ENCODE measurements at places on chromosomes 3 and 15. TPM values are rescaled to one million over a fixed set of nuclear protein-coding genes. Genes with fewer than 3 reads are reported as not detected.

FAM107A gene
- not detected for total RNA-seq

CDHR4 gene
- 0.32 TPM for total RNA-seq

DAPK2 gene
- 0.72 TPM for total RNA-seq

PAQR5 gene
- total RNA-seq, result not detected

DUSP7 gene
- 12.7 TPM for total RNA-seq

SLC15A2 gene
- 1.8 TPM for total RNA-seq

ZNF774 gene
- not detected for total RNA-seq

CXCR6 gene
- 23.7 TPM for total RNA-seq

PTX3 gene
- total RNA-seq, result 0.20 TPM

CRABP1 gene
- not detected for total RNA-seq

PCSK6 gene
- 1.1 TPM for total RNA-seq

ROPN1B gene
- total RNA-seq, result not detected

MKRN3 gene
- 2.8 TPM for total RNA-seq

TPRG1 gene
- 5.5 TPM for total RNA-seq

PIERCE2 gene
- not detected for total RNA-seq

GP5 gene
- total RNA-seq, result 1.4 TPM

ISLR2 gene
- not detected for total RNA-seq

CFAP20DC gene
- total RNA-seq, result 0.32 TPM

CYP8B1 gene
- not detected for total RNA-seq

IL5RA gene
- total RNA-seq, result 3.7 TPM

PLS1 gene
- 1.2 TPM for total RNA-seq

CYP11A1 gene
- not detected for total RNA-seq

LMOD3 gene
- total RNA-seq, result not detected

KNG1 gene
- total RNA-seq, result not detected

ZDHHC19 gene
- total RNA-seq, result not detected

TGM4 gene
- total RNA-seq, result not detected

CLRN1 gene
- not detected for total RNA-seq

BFSP2 gene
- 6.6 TPM for total RNA-seq

HRH1 gene
- total RNA-seq, result 0.15 TPM

PRSS50 gene
- total RNA-seq, result not detected

COL8A1 gene
- not detected for total RNA-seq

CLEC3B gene
- 0.99 TPM for total RNA-seq

CFAP161 gene
- total RNA-seq, result 0.49 TPM

VGLL3 gene
- total RNA-seq, result 0.05 TPM

SLC12A1 gene
- total RNA-seq, result not detected

CTXND1 gene
- not detected for total RNA-seq

TMEM39A gene
- 49.7 TPM for total RNA-seq

TTBK2 gene
- total RNA-seq, result 24.4 TPM

CFAP92 gene
- total RNA-seq, result not detected

HIGD2B gene
- not detected for total RNA-seq

GOLGA8G gene
- total RNA-seq, result not detected

ANKDD1A gene
- total RNA-seq, result 12.4 TPM

PLXNA1 gene
- total RNA-seq, result 12.6 TPM

GOLGA6A gene
- 0.20 TPM for total RNA-seq

FBLN2 gene
- total RNA-seq, result not detected

FBXW12 gene
- total RNA-seq, result not detected

GABRR3 gene
- not detected for total RNA-seq

CHRM5 gene
- not detected for total RNA-seq

CCR8 gene
- 87.2 TPM for total RNA-seq

UROC1 gene
- total RNA-seq, result not detected

SPINK8 gene
- total RNA-seq, result not detected

SAMD7 gene
- not detected for total RNA-seq

CCDC80 gene
- not detected for total RNA-seq

ARL14 gene
- total RNA-seq, result not detected

ARHGEF26 gene
- total RNA-seq, result not detected

TEX55 gene
- total RNA-seq, result not detected

PLA2G4D gene
- not detected for total RNA-seq
